ENCODE measurements at places on chromosomes 1 and 21. TPM values are rescaled to one million over a fixed set of nuclear protein-coding genes. Genes with fewer than 3 reads are reported as not detected.

- DNase-seq, result no peak
- no peak overlapping the region for H3K4me3 ChIP-seq
- no peak overlapping the region for H3K27ac ChIP-seq
- H3K4me1 ChIP-seq, result peaks cover 2% of the 10 kb centered on the region
These were observed 36.4 kb downstream of the DENND1B start for GRCh38 chr1:197738927-197739326.

DNA sequence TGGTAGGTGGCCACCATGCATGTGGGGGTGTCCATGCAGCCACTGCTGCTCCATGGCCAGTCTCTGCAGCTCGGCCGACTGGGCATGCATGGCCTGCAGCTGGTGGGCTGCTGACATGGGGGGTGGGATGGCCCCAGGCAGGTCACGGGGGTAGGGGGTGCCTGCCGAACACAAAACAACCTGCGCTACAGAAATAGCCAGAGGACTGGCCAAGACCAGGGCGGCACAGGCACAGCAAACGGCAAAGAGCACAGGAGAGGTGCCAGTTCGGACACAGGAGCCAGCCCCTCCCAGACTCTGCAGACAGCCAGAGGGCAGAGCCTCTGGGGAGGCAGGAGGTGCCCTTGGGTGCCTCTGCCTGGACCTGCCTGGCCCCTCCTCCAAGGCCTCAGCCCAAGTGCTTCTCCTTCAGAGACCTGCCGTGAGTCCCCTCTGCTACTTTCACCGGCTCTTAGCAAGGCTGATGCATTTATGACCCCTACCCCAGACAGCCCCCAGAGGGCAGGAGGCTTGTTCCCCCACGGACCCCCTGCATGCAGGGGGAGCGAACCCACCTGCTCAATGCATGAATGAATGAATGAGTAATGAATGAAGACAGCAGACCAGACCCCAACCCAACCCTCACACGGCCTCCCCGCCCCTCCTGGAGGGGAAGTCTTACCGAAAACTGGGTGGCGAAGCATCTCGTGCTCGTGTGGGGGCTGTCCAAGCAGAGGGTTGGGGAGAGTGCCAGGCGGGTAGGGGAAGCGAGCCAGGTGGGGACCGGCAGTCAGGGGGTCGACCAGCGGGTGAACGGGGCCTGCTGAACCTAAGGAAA is 37.7 kb downstream of the SLC45A1 start:
- no peaks in the 10 kb centered on the region for H3K27me3 ChIP-seq
- no peak overlapping the region for H3K27ac ChIP-seq
- no peak overlapping the region for H3K4me3 ChIP-seq

- DNase-seq, result no peak
- H3K27ac ChIP-seq, result peak overlapping the region; percentile 45
- H3K4me1 ChIP-seq, result peaks cover 4% of the 10 kb centered on the region
- H3K4me3 ChIP-seq, result no peak overlapping the region
- H3K27me3 ChIP-seq, result no peaks in the 10 kb centered on the region
- H3K36me3 ChIP-seq, result no peaks in the 10 kb centered on the region
These were observed 90.2 kb upstream of the TSPAN2 start for GRCh38 chr1:115179397-115180079.

GRCh38 chr1:40628903-40629292 is 36.6 kb downstream of the RIMS3 start:
- H3K36me3 ChIP-seq, result no peaks in the 10 kb centered on the region
- no peaks in the 10 kb centered on the region for H3K4me1 ChIP-seq
- DNase-seq, result no peak

GRCh38 chr1:220294846-220295301 is 22.6 kb upstream of the RAB3GAP2 start:
- no peaks in the 10 kb centered on the region for H3K36me3 ChIP-seq
- DNase-seq, result no peak
- no peak overlapping the region for H3K4me3 ChIP-seq
- H3K27ac ChIP-seq, result no peak overlapping the region
- H3K27me3 ChIP-seq, result no peaks in the 10 kb centered on the region

The KIRREL1 gene
- 41.8 TPM for total RNA-seq

DNA sequence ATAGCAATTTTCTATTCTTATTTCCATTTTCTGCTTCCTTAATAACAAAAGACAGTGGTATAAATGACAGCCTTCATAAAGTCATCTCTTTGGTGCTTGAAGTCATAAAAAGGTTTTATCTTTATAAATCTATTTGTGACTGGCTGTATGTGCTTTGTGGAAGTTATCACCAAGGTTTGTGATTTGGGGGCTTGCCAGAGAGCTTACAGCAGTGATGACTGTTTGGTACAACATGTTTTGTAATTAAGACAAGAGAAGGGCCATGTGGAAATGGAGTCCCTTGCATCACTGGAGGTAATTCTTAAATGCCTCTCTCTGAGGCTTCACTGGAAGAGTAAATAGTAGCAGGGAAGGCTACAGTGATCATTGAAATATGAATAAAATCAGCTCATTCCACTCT is 2.7 kb downstream of the SLC35F3 start:
- H3K4me3 ChIP-seq, result no peak overlapping the region
- DNase-seq, result no peak
- no peak overlapping the region for H3K27ac ChIP-seq
- H3K36me3 ChIP-seq, result no peaks in the 10 kb centered on the region
- H3K4me1 ChIP-seq, result no peaks in the 10 kb centered on the region
- H3K27me3 ChIP-seq, result peaks cover 36% of the 10 kb centered on the region

DNA sequence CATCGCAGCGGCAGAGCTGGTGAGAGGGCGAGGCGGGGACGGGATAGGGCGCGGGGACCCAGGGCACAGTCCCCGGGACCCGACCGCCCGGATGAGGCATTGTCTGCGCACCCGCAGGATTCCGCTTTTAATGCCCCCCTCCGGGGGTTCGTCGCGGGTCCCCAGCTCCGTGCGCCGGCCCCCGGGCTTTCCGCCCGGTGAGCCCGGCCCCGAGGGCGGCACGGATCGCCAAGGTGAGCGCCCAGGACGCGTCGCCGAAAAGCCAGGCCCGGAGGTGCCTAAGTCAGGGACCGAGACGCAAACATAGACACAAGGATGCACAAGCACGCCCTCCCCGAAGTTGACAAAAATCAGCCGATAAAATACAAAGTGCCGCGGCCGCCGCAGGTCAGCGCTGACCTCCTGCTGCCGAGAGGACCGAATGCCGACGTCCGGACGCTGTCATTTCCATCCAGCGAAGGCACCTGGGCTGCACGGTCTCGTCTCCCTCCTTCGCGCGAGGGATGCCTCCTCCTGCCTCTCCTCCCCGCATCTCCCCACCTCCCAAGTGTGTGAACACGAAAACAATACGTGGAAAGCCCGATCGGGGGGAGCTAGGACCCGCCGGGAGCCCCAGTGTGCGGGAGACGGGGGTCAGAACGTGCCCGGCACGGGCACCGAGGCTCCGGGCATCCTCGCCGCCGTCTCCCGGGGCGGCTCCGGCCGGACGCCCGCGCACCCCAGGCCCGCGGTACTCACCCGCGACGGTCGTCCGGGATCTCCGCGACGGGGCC is 101.1 kb upstream of the SOD1 start:
- H3K27ac ChIP-seq, result no peak overlapping the region
- H3K4me3 ChIP-seq, result peak overlapping the region; percentile 53
- peaks cover 4% of the 10 kb centered on the region for H3K27me3 ChIP-seq
- DNase-seq, result peak; percentile 65
- H3K4me1 ChIP-seq, result peaks cover 17% of the 10 kb centered on the region

DNA sequence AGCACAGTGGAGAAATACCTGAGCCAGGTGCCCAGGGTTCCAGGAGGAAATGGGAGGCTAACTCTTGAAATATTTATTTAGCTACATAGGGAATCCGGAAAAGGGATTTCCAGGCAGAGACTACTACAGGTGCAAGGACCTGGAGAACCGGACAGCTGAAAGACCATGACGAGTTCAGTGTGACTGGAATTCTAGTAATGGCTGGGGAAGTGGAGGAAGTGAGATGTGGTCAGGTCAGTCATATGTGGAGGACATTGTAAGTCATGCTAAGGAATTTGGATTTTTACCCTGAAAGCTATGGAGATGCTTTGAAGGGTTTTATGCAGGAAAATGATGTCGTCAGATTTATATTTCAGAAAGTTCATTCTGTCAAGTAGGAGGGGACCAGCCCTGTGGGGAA is 1.8 kb downstream of the CAP1 start:
- no peak for DNase-seq
- peak overlapping the region; percentile 8 for H3K4me3 ChIP-seq

Data from lung (tissue), 17 donors.